ENCODE measurements at places on chromosomes 3 and 15.

- no peak for DNase-seq
Measured at GRCh38 chr3:71240034-71240433, 343.5 kb downstream of the FOXP1 start.

- DNase-seq = no peak
Measured at GRCh38 chr3:143081365-143081764, 38.2 kb upstream of the CHST2 start.

GRCh38 chr3:35446896-35447295, 192.4 kb upstream of the ARPP21 start:
- no peak for DNase-seq

DNA sequence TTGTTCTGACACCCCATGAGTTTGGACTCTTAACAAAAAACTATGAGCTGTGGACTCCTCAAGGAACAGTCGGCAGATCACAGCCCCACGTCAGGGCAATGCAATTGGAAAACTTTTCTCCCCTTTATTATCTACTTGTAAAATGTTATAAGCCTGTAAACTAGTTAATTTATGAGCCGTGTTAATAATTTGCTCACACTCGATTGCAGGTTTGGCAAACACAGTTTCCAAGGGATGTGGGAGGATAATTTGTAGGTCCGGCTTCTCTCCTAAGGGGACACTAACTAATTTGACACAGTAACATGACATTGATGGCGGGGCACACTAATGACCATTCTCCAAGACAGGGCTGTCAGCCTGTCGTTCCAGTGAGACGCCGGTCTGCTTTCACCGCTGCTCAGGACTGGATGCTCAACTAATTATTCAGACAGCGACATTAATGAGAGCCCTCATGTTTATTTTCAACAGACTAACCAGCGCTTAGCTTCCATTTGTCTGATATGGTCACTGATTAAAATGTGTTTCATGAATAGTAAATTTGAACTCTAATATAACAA, 222.1 kb downstream of the FOXP1 start:
- no peak for DNase-seq

GRCh38 chr3:117228466-117228865, 518.9 kb downstream of the TUSC7 start:
- DNase-seq = no peak

- no peak for DNase-seq
Measured at GRCh38 chr3:135272026-135272669, 477.1 kb downstream of the EPHB1 start.

DNA sequence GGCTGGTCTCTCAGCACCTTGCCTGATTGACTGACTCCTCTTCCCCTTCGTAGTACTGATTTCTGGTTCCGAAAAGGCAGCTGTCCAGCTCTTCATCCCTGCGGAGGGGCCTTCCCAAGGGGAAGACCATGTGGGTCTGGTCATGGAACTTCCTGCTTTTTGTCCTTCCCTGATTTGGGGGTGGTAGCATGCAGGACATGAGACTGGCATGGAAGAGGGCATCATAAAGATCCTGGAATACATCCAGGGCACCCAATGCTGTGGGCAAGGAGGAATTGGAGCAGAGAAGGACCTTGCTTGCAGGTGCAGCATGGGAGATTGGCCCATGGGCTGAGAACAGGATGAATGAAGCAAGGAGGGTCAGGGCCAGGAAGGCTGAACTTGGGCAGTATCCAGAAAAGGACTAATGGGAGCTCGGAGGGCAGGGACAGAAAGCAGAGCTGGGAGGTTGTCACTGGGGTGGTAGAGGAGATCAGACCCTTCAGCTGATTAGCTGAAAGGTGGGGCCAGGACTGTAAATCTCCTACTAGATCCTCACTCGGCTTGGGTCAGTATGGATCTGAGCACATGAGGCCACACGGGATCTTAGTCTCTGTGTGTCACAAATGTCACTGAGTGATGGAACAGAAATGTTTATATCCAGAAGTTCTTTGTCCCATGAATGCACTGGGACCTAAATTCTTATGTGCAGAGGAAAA, 59.5 kb downstream of the AMOTL2 start:
- no peak for DNase-seq

GRCh38 chr15:78438619-78439285, 736 bp downstream of the IREB2 start:
- DNase-seq = no peak

DNA sequence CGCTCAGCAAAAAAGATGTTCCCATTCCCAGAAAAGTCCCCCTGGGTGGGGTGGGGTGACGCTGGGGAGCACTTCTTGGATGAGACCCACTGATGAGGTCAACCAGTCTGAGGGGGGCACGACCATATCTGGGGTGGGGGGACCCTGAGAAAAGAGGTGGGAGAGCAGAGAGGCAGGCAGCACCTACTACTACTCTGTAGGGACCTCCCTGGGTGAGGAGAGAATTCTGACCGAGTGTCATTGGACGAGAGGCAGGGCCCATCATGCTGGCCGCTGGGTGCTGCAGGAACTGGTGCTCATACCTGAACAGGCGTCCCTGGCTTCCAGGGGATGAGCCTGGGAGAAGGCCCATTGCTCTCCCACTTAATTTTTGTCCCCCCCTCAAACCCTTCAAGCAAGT, 158.8 kb downstream of the KLF13 start:
- DNase-seq = no peak

- no peak for DNase-seq
Measured at GRCh38 chr15:39403640-39404117, 177.2 kb upstream of the THBS1 start.

DNA sequence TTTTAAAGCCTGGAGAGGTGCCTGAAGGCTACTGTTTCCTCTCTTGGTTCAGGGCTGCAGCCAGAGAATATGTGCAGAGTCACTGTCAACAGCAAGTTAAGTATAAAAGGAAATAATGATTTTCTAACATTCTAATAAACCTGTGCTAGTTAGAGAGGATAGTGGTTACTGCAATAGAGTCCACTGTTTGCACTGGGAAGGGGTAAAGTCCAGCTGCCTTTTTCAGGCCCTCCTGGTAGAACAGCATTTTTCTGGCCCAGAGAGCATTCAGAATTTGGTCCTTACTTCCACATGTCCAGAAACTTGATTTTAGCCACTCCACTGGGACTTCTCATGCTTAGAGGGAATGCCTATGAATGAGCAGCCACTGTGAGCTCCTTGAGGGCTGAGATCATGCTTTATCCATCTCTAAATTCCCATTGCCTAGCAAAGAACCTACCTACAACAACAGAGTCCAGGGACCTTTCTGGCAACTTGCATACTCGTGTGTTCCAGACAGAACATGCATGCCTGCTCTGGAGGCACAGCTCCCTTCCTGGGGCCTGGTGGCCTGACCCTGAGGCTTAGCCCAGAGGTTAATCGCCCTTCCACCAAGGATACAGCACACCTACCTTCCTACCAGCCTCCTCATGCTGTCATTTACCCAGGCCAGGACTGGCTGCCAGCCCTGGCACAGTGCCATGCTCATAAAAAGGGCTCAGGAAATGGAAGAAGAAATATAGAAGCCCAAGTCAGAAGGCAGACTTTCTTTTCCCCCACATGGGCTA, 50.3 kb upstream of the ATP13A3 start:
- DNase-seq = no peak

GRCh38 chr15:45184562-45185041, 3.2 kb downstream of the SHF start:
- DNase-seq = no peak

DNA sequence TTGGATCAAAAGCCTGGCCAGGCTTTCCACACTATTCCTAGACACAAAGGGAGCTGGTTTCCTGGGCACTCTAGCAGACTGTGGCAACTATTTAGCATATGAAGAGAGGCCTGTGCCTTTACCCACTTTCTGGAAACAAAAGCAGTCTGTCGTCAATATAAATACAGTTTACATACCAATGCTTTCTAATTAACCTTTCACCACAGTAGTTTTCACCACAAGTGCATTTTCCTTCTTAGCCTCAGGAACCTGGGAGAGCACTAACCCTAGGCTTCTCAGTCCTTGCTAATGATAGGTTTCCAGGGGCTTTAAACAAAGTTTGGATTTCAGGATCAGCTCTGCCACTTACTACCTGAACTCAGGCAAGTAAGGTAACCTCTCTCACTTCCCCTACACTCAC, 499.1 kb downstream of the MAGI1 start:
- DNase-seq = no peak

DNA sequence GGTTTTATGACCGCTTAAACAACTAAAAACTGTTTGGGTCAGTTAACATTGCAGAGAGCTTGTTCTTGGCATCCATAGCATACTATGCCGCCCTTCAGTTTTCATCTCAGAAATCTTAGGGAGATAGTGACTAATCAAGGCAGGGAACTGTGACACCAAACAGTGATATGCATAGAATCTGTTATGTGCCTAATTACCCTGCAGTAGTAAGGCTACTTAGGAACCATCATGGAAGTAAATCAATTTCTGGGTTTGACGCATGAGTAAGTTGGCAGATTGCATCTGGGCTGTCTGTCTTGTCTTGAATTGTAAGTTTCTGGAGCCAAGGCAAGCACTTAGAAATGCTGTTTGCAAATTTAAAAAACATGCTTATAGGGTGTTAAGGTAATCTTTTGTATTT, 22.5 kb downstream of the KCTD6 start:
- DNase-seq = no peak

DNA sequence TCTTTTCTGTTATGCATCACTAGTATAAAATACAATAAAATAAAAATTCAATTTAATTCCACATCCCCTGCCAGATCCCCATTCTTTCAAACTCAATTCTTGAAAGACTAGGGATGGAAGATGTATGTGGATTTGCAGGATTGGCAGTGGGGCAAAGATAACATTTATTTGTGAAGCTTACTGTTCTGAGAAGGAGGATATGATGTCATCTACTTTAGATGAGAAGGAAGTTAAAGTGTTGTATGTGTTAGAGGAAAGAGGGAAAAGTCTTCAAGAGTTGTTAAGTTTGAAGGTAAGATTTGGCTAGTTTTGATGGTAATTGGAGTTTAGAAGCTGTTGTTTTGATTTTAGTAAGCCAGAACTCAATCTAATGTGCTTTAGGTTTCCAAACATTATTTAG, 845.1 kb upstream of the NR2F2 start:
- no peak for DNase-seq

GRCh38 chr3:114034787-114035545, 21.4 kb downstream of the CCDC191 start:
- DNase-seq = no peak

DNA sequence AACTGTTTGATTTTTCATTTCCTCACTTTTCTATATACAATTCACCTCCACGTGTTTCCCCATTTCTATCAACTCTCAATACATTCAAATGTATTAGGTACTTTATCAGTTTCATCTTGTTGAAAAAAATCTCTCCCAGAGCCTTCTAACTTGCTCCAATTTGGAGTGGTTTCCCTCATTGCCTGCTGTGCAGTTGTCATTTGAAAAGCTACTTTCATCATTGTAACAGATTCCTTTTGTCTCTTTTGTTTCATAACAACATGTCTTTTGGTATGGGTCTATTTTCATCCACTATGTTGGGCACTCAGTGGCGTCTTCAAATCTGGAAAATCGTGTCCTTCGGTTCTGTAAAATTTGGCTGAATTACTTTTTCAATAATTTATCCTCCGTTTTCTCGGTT, 75.0 kb downstream of the NR2E3 start:
- no peak for DNase-seq

DNA sequence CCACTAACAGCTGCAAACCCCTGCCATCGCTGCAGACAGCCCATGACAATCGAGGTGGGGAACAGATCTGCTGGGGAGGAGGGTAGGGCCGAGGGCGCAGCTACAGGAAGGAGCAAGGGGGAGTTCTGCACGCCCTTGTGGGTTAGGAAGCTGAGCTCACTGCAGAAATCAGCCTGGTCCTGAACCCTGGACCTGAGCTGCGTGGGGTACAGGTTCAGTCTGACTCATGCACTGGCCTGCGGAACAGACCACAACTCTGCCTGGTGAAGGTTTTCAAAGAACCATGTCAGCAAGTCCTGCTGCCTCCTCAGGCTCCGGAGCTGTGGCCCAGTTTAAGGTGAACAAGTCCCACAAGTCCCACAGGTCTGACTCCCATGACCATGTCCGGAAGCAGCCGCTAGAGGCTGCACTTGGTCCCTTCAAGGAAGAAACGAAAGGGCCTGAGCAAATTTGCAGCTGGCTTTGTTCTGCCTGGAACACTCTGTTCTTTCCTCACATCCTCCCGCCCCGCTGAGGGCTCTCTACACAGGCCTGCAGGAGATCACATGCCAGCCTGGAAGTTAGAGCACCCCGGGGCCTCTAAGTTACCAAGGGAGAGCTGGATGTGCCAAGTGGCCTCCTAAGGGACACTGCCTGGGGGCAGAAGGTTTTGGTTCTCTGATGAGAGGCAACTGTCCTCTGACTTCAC, 49.4 kb upstream of the AKAP13 start:
- peak; percentile 77 for DNase-seq

DNA sequence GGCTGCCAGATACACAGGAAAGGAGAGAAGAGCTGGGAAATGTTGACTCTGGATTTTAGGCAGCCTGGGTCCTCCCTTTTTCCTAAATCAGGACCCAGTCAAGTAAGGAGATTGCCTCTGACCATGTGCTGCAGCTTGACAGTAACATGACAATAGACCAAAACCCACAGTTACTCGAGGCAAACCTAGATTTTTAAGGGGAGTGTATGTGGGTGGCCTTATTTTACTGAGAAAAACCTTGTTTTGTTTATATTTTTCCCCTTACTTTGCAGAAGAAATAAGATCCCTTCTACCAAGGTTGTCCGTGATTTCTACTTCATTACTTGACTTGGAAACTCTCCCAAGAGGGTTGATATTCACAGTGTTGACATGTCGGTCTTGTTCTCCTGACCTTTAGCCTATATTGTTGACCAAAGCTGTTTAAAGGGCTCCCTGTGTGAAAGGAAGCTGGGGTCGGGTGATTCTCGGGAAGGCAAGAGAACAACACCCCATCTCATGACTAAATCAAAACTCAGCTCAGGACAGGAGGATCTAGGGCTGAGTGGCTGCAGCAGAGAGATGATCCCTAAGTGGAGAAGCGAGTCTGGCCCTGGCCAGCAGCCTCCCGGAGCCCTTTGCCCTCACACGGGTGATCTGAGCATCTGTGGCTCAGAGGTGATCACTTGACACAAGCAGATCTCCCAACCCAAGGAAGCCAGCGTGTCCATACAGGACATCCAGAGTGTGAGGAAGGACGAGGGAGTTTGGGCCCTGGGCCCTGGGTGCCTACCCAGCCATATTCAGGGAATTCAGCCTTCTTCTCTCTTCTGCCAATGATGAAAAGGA, 31.0 kb upstream of the SLCO2A1 start:
- DNase-seq = no peak

GRCh38 chr3:14475621-14476020, 64.5 kb downstream of the GRIP2 start:
- no peak for DNase-seq

All from CD4-positive, alpha-beta T cell treated with Interleukin-1 beta for 1 hour (primary cell).